ENCODE measurements at places on chromosomes 3 and 15. TPM values are rescaled to one million over a fixed set of nuclear protein-coding genes. Genes with fewer than 3 reads are reported as not detected.

DNA sequence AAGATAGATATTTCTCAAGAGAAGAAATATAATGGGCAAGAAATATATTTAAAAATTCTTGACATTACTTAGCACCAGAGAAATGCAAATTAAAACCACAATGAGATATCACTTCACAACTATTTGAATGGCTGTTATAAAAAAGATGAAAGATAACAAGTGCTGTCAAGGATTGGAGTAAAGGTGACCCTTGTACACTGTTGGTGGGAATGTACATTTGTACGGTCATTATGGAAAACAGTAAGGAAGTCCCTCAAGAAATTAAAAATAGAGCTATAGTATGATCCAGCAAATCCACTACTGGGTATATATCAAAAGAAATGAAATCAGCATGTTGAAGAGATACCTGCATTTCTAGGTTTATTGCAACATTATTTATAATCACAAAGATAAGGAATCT, 326.4 kb downstream of the GBE1 start:
- DNase-seq, result no peak

DNA sequence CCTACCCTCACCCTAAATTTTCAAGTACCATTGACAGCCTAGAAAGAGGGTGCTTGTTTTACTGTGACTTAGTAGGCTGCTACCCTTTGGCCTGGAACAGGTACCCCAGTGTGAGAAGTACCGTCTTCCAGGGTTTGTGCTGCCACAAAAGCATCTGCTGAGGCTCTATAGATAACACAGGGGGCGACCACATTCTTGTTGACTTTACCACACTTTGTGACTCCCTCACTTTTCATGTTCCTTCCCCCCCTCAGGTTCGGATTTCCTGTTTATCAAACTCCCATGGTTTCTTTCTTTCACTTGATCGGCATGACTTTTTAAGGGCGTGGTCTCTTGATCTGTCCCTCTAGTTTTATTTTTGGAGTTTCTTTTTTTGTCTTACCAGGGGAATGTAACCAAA, 23.5 kb downstream of the EXOG start:
- DNase-seq, result no peak

- DNase-seq, result no peak
Measured at GRCh38 chr15:89781055-89781454, 4.9 kb downstream of the MESP2 start.

AQP9 gene
- 1.3 TPM for total RNA-seq

SIDT1 gene
- total RNA-seq, result 0.32 TPM

RTP3 gene
- not detected for total RNA-seq
